Keratinocyte (primary cell): ENCODE measurements at places on chromosomes 6 and 20.

DNA sequence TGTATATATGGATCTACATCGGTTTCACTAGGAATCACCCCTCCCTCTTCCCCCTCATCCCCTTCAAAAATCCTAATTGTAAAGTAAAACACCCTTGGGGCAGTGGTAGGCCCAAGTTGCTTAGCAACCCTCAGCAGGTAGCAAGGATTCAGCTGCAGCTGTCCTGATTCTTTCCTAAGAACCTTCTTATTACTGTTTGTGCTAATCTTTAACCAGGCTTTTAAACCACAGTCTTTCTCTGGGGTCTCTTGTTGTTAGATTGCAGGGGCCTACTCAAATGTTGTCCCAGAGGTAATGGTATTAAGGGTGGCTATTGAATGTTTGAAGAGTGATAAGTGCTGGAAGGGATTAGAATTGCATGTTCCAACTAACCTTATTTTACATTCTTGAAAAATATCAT is 46.4 kb downstream of the PRL start:
- DNase-seq: no peak

- no peak for DNase-seq
Observed at GRCh38 chr6:19723545-19723944, 113.6 kb upstream of the ID4 start.

DNA sequence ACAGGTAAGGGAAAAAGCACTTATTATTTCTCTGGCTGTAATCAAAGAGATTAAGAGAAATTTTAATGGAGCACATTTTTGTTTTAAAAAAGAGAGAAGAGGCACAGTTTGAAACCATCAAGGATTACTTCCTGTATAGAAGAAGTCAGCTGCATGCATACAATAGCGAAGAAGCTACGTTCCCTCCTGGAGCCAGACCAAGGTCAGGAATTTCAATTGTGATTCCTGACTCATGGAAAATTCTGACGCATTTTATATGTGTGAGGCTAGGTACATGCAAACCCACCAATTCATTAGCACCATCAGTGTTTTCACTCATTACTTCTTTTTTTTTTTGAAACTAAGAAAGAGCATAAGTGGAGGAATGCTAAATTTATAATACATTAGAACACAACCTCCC is 232.7 kb upstream of the SGK1 start:
- no peak for DNase-seq

GRCh38 chr6:163671355-163671754 is 256.8 kb downstream of the QKI start:
- DNase-seq: no peak

GRCh38 chr6:82786248-82786647 is 279.4 kb downstream of the UBE3D start:
- no peak for DNase-seq

DNA sequence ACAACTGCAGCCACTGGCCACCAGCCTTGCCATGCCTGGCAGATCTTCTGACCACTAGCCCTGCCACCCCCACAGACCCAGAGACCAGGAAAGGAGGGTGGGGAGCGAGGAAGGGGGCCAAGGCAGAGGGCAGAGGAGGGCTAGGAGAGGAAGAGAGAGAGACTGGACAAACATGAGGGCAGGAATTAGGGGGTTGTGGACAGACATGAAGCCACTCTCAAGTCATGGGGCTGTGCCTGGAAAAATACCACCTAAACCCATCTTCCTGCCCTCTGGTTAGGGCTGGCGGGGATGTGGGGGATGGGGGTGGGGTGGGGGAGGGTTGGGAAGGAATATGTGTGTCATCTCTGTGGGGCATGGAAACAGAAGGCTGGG is 1.4 kb upstream of the SLC29A1 start:
- no peak for DNase-seq

- no peak for DNase-seq
Observed at GRCh38 chr6:125745281-125746018, 4.0 kb upstream of the HEY2 start.

GRCh38 chr6:114312931-114313330 is 29.9 kb downstream of the HS3ST5 start:
- no peak for DNase-seq

DNA sequence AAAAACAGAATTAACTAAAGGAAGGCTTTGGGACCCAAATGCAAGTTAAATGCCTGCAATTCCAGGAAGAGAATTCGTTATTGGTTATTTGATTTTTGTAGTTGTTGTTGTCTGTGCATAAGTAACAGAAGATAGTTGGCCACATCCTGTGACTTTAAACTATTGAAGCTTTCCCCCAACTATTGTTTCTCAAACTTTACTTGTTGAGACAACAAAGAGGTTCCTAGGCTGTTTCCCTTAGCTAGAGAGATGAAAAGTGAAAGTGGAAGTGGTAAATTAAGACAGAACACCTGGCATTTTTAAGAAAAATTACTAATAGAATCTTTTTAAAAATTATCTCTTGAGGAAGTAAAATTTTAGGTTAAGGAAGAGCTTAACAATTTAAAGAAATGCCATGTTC is 525.2 kb downstream of the PKHD1 start:
- no peak for DNase-seq

DNA sequence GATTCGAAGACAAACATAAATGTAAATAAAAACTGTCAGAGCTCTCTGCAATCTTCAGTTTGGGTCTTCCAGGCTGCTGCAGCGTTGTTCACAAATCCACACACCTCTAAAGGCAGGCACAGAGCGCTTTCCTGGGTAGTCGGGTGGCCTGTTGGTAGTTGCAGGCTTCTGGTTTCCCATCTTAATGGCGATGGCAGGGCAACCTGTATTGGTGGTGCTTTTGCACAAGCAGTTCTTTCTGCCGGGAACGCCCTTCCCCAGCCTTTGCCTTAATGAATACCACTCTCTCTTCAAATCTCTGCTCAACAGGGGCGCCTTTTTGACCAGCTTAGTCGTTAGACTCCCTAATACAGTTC is 723 bp upstream of the IFT52 start:
- DNase-seq: no peak

GRCh38 chr6:97469451-97469850 is 186.4 kb upstream of the MMS22L start:
- no peak for DNase-seq

DNA sequence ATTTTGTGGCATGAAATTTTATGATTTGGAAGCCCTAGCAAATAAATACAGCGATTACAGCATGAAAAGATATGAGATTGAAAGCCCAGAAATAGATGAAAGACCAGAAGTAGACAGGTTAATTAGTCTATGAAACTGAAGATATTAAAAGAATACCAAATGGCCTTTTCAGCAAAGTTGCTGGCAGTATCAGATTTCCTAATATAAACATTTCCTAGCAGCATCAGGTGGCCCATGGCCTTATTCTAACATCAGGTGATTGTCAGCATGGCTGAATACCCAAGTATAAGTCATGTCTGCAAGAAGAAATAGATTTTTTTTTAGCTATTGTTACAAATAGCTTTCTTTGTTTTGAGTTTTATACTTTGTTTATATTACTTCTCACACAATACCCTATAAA is 93.2 kb downstream of the CLVS2 start:
- DNase-seq: no peak
